ENCODE measurements at places on chromosomes 13 and 19.

- no peak for DNase-seq
Measured at GRCh38 chr13:49651570-49652354, 23.5 kb downstream of the ARL11 start.

DNA sequence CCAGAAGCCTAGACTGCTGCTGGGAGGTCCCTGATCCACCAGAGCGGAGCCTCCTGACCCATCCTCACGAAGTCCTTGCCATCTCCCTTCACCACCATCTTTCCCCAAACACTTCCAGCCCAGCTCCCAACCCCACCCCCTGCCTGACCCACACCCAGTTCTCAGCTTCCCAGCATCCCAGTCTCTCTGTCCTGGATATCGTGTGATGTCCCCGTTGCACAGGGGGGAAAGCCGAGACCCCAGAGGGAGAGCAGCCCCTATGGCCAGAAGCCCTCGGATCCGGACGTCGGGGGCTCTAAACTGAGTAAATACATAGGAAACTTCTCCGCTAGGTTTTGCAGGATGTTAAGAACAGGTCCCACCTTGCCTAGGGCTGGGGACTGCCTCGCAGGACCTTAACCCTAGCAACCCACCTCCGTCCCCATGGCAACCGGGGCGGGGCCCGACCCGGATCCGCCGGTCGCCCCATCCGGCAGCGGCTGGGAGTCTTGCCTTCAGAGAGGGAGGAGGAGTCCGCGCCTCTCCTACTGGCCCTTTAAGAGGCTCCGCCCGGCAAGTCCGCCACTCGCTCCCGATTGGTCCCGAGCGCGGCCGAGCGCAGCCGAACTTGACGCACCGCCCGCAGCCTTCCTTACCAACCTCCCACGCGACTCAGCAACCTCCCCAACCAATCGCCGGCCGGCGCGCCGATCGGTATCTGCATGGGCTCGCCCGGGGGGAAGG is 451 bp upstream of the HMG20B start:
- peak; percentile 98 for DNase-seq

GRCh38 chr19:31641591-31641990 is 292.4 kb upstream of the TSHZ3 start:
- DNase-seq: no peak

- DNase-seq: no peak
Measured at GRCh38 chr13:99894840-99895443, 76.6 kb downstream of the ZIC5 start.

- DNase-seq: no peak
Measured at GRCh38 chr19:30393046-30393445, 20.9 kb downstream of the ZNF536 start.

GRCh38 chr19:19224852-19225494 is 13.2 kb downstream of the NCAN start:
- peak; percentile 39 for DNase-seq

GRCh38 chr13:47326061-47326460 is 429.2 kb upstream of the HTR2A start:
- no peak for DNase-seq

DNA sequence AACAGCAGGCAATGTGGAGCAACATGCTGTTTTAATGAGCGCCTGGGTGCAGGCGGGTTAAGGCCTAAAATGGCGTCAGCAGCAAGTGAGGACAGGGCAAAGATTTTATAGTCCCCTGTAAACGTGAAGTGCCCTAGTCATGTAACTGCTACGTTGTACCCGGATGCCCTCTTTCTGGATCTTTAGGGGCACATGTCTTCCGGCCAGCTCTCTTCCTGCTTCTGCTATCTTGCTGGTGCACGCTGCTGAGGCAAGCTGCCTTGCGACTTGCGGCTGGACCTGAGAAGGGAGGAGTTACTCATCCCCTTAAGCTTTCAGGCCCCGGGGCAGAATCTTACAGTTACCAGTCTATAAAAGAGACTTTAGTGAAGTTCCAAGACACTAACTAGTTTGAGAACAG is 303.6 kb upstream of the DACH1 start:
- no peak for DNase-seq

- no peak for DNase-seq
Measured at GRCh38 chr13:71082631-71083030, 784.4 kb downstream of the DACH1 start.

DNA sequence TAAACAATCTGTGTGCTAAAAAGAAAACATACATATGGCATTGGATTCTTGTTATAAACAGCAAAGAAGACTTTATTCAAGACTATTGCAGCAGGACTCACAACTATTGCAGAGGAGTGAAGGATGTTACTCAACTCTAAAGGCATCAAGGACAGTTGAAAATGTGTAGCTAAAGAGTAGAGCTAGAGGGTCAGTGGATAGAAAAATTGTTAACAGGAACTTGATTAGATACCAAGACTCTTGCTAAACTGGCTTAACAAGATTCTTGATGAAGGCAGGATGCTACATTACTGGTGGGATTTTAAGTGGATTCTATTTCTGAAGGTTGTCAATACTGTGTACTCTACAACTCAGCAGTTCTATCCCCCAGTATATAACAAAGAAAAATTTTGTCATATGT is 1183.3 kb downstream of the SLITRK1 start:
- no peak for DNase-seq

DNA sequence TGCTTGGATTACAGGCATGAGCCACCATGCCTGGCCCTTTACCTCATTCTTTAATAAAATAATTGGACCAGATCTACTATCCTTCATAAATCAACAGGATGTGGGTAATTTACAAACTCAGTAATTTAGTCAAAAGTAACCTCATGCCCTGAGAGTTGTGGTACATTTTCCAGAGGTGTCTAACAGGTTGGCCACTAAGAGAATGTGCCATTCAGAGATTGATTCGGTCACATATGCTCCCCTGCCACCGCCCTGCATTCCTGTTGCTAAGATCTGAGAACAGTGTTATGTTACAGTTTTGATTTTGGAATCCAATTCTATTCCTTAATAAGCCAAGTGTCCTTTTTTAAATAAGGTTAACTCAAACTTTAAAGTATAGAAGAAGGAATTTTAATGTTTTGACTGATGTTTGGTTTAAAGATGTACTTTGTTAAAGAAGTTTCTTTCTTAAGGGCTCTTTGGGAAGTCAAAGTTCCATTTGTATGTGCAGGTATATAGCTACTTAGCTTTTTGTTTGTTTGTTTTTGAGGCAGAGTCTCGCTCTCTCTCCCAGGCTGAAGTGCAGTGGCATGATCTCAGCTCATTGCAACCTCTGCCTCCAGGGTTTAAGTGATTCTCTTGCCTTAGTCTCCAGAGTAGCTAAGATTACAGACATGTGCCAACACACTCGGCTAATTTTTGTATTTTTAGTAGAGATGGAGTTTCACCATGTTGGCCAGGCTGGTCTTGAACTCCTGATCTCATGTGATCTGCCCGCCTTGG is 29.2 kb downstream of the PHF11 start:
- DNase-seq: no peak

GRCh38 chr13:59442944-59443486 is 720.7 kb downstream of the DIAPH3 start:
- DNase-seq: no peak

- DNase-seq: no peak
Measured at GRCh38 chr13:75050419-75051046, 431.4 kb downstream of the TBC1D4 start.

DNA sequence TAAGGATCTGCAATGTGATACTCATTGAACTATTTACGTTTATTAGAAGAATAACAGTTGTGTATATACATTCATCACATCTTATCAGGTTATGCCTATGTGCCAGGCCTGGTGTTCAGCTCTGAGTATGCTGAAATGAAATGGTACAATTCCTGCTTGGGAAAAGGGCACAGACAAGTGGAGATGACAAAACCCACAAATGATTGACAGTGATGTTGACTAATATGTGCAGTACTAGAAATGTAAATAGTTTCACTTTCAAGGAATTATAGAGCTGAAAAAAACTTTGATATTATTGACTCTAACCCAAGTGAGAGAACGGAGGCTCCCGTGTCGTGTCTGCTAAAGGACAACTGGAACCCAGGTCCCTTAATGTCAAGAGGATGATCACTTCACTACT is 386.8 kb upstream of the DACH1 start:
- DNase-seq: no peak

GRCh38 chr13:110873639-110874507 is 41.0 kb downstream of the ANKRD10 start:
- DNase-seq: no peak

GRCh38 chr19:3750211-3750610 is 11.3 kb downstream of the APBA3 start:
- no peak for DNase-seq

DNA sequence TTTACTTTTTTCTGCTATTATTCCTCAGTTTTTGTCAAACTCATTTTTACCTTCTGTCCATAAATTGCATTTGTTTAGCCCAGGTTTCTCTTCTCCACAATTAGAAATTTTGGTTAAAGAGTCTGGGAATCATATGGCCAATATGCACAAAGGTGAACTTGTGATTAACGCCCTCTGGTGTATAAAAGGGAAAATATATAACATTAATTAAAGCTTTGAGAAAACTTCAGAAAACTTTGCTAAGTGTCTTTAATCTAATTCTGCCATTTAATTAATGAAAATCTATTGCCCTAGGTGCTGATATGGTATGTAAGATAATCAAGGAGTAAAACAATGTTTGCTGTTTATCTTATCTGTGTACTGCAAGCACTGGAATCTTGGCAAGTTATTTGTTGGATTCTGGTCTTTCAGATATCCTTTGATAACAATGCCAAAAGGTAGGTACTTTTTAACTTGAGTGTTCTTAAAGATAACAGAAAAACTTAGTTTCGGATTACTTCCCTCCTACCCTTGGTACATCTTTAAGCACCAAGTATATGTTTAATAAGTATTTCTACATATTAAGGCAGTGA is 402.6 kb downstream of the SUCLA2 start:
- no peak for DNase-seq

DNA sequence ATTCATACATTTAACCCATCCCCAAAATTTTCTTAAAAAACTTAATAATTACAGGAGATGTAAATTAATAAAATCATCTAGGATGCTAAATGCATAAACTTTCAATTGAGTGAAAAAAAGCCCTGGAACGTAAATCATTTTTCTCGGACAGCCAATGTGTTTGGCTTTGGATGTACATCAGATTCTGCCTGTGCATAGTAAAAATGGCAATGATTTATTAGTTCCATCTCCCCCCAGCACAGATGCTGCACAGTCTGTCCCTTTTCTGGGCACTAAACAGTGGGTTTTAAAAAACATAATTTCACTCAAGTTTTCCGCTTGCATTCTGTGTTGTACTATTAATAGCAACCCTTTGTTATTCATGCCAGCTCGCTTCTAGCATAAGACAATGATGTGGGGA is 147.7 kb downstream of the TM9SF2 start:
- no peak for DNase-seq

GRCh38 chr13:112252804-112253590 is 123.2 kb upstream of the SPACA7 start:
- DNase-seq: no peak

- DNase-seq: no peak
Measured at GRCh38 chr13:66359910-66360552, 870.1 kb downstream of the PCDH9 start.

- DNase-seq: no peak
Measured at GRCh38 chr13:106155411-106155810, 380.1 kb downstream of the EFNB2 start.

DNA sequence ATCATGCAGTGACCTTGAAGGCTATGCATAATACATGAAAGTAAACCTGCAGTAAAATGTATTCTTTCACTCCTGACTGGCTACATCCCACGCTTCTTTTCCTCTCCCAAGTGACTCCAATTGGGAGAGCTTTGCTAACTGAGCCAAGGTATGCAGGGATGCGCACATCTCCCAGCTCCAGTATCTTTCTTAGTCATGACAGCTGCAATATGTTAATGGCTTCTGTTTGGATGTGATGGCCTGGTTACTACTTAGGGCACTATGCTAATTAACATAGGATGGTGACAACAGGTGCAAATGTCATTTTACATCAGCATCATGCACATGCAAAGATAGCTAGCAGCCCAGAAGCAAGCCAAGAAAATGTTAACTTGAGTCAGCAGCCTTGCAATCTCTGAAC is 134.7 kb downstream of the POU4F1 start:
- no peak for DNase-seq

DNA sequence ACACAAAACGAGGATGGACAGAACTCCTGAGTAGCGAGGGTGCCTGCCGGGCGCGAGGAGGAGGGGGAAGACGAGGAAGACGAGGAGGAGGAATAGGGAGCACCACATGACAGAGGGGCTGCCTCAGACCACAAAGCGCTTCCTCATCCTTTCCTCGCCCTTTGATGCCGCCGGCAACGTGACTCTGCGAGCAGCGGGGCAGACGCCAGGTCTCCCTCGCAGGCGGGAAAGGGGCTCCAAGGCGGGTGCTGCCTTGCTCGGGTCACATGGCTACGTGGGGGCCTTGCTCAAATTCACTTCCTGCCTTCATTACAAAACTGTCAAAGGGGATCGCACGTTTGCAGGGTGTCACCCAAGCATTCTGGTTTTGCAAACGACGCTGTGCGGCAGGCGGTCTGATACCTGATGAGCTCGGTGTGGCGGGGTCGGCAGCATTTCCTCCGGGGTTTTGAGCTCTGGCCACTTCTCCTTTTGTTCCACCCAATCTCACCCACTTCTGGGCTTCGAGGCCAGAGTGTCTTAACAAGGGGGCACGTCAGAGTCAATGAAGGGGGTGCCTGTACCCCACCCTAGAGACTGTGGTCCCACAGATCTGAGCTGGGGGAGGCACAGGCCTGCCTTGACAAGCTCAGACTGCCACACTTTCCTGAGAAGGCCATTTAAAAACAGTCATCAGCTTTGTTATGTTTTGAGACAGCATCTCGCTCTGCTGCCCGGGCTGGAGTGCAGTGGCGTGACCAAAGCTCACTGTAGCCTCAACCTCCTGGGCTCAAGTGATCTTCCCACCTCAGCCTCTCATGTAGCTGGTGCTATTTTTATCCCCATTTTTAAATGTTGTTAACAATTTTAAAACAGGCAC is 14.9 kb downstream of the MAP2K2 start:
- no peak for DNase-seq

DNA sequence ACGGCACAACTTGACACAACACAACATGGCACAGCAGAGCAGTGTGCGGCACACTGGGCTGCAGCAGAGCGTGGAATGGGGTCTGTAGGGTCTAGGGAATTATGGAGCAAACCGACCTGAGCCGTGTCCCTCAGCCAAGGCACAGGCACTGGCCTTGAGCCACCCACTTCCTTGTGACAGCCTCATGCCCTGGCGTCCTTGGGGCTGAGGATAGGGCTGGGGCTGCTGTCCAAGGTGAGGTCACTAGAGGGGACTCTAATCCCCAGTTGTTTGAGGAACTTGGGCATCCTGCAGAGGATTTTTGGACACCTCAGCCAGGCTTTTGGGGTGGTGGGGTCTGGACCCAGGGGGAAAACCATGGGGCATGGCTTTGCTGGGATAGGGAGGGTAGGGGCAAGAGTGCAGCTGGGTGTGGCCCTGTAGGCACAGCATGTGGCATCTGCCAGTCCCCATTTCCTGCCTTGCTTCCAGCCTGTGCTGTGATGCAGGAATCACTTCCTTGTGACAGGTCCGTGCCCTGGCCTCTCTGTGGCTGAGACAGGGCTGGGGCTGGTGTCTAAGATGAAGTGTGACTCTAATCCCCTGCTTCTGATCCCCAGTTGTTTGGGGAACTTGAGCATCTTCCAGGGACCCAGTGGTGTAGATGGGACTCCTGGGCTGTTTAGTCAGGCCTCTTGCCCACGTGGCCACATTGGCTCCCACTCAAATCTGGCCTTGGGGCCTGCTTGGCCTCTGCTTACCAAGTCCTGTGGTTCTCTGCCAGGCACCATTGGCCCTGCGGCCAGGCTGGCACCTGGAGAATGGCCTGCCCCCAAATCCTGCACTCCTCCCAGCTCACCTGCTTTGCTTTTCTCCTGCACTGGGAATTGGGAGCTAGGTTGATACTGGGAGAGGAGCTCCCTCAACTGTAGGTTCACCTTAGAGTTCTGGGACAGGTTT is 78.5 kb downstream of the SCGB2B2 start:
- DNase-seq: no peak

Measured in stimulated activated CD8-positive, alpha-beta memory T cell treated with anti-CD3 and anti-CD28 coated beads, Interleukin-7, amount 100 ng/mL, for 24 hours (primary cell).